ENCODE measurements at places on chromosomes 12 and 14. TPM values are rescaled to one million over a fixed set of nuclear protein-coding genes. Genes with fewer than 3 reads are reported as not detected.

The ITGA5 gene
- total RNA-seq, result 55.3 TPM

The FIGNL2 gene
- total RNA-seq, result 0.30 TPM

DNA sequence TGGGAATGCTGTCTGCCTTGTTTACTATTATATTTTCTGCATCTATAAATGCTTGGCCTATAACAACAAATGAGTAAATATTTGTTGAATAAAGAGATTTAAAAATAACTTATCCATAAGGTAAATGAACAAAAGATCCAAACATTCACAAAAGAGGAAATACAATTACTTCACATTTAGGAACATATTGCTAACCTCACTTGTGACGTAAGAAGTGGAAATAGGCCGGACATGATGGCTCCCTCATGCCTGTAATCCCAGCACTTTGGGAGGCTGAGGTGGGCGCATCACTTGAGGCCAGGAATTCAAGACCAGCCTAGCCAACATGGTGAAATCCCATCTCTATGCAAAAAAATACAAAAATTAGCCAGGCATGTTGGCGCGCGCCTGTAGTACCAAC, 25.7 kb upstream of the CKAP4 start:
- DNase-seq, result no peak

DNA sequence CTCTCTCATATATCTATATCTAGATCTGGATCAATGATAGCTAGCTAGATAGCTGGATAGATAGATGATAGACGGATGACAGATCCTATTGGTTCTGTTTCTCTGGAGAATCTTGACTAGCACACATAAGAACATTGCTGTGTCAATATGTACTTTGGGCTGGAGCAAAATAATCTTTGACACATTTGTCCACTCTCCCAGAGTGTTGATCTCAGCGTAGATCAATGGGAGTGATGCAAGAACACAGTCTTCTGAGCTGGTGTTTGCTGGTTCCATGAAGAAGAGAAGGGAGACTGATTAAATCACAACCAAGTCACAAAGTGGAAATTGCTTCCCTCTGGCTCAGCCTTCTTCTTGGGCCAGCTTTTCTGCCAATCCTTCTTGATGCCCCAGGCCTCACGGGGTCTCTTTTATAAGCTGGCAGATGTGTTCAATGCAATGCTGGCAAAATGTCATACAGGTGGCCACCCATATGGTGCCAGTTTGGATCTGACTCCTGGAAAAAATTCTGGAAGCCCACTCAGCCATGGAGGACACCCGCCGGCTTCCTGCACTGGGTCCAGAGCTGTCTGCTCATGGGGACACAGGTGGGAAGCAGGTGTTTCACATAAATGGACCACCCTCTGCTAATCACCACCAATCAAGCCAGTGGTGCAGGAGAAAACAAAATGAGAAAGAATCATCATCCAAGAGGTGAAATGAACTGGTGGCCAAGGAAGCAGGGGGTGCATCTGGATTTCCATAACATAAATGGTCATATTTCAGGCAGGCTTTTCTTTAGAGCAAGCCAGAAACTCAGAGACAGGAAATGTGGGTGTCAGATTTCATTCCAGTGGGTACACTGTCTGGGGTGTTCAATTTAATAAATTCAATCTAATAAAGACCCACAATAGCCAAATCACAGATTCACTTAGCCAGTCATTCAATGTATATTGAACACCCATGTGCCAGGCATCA, 310.3 kb downstream of the DPF3 start:
- DNase-seq, result no peak

All from left ventricle myocardium inferior (tissue), 1 donor.